Activated naive CD8-positive, alpha-beta T cell treated with anti-CD3 and anti-CD28 coated beads for 36 hours (primary cell): ENCODE measurements at places on chromosomes 3 and 15. TPM values are rescaled to one million over a fixed set of nuclear protein-coding genes. Genes with fewer than 3 reads are reported as not detected.
A peak's percentile ranks its signal among the peaks of the same experiment; 100 is the strongest.

DNA sequence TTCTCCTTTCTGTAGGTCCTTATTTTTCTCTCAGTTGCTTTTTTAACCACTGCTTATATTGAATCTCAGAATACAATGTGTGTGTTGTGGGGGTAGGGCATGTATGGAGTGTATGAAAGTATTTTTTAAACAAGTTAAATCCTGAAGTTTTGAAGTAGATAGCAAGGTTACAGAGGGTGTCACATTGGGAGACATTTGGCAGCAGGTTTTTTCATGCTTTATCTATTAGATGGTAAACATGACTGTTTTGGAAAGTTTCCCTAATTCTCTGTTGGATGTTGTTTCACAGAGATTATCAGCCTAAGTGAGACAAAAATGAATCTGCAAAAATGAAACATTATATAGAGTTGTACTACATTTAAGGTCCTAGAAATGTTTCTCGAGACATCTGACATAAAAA lies 190.6 kb upstream of the ARPP21 start:
- DNase-seq = no peak

Gene FBXO40
- not detected for total RNA-seq

DNA sequence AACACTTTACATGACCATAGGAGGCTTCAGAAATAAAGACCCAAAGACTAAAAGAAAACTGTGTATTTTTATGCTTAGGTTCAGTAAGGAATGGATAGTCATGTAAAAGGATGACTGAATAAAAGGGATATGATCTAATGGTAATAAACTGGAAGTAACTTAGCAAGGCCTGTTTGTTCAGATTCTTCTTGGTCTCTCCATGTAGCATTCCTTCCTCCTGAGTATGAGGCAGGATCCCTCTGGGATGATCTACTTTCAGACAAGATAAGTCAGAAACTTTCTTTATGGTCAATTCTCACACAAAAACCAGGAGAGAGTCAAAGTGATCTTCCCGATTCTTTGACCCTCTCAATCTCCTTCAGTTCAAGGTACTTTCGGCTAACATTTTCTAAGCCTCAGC lies 340.8 kb upstream of the DCBLD2 start:
- DNase-seq = no peak

DNA sequence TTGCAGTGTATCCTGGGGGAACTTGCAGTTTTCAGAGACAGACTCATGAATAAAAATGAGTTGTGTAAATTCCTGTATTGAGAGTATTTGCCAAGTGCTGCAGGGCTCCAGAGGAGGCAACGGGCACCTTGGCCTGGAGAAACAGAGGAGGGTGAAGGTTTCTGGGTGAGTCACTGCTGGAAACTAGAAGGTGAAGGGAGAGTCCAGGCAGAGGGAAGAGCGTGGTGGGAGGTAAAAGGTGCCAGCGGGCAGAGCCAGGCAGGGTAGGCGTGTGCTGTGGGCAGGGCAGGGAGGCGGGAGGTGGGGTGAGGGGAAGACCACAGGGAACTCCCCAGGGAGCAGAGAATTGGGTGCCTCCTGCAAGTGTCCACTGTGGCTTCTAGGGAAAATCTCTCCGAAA lies 120.8 kb downstream of the SLCO3A1 start:
- no peak for DNase-seq

DNA sequence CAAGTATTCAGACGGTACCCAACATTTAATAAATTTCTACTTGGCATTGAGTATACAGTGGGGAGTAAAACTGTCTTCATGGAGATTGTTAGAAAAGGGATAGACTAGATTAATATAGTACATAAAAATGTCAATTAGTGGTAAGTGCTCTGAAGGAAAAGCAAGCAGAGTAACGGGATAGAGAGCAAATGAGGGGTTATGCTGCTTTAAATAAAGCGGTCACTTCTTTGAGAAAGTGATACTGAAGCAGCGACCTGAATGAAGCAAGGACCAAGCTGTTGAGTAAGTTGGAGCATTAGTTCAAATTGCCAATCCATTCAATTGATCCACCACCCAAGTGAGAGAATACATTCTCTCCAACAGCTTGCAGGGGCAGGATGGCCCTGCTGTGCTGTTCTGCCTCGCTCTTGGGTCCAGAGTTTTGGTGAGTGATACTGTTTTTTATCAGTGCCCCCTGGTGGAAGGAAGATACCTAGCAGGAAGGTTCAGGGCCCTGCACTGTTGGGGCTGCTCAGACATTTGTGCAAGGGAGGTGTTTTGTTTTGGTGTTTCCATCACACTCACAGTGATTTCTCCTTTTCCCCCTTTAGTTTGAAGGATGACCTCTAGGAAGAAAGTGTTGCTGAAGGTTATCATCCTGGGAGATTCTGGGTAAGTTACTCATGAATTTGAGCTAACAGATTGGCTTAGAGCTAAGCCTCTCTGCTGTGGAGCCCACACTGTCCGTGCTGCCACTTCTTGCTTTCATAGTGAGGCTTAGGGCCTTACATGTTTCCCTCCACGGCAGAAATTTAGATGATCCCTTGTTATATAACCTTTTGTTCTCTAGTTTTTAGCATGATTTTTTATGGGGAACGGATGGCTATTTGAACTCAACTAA lies 69.0 kb downstream of the RAB7A start:
- peak; percentile 56 for DNase-seq

Gene ILDR1
- total RNA-seq = not detected

DNA sequence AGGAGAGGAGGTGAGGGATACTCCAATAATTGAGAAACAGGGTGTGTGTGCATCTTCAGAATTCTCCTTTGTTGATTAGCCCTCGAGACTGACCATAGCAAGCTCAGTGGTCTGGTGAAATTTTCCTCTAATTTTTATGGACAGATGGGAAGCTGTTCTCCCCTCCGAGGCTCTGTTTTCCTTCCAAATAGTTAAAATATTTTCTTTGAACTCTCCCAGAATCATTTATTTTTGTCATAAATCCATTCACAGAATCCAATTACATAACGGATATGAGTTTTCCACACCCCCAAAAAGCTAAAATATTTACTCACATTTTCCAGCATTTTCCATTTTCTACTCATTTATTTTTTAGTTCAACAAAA lies 36.5 kb downstream of the QTRT2 start:
- no peak for DNase-seq

- no peak for DNase-seq
Measured at GRCh38 chr3:94433811-94434210, 370.9 kb downstream of the NSUN3 start.

- no peak for DNase-seq
Measured at GRCh38 chr3:175070946-175071345, 211.8 kb downstream of the NAALADL2 start.

Gene RPL14
- total RNA-seq = 3,153 TPM

- DNase-seq = no peak
Measured at GRCh38 chr3:68207327-68207726, 552.9 kb upstream of the SUCLG2 start.

Gene SERPINI1
- total RNA-seq = 1.2 TPM

- no peak for DNase-seq
Measured at GRCh38 chr3:177569875-177570657, 372.8 kb upstream of the TBL1XR1 start.

- DNase-seq = no peak
Measured at GRCh38 chr3:107704477-107704876, 181.7 kb downstream of the BBX start.

DNA sequence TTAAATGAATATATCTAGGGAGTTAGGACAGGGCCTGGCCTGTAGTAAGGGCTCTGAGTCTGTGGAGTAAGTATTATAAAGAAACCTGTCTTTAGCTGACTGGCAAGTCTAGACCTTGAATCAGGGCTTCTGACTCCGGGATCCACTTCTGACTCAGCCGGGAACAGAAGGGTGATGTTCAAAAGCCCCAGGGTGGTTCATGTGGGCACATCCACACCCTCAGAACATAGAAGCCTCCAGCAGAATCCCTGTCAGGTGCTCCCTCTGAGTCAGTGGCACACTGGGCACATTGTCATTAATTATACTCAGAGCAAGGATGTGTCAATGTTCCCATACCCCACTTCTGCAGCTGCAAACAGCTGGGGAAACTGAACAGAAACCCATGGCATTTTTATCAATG lies 26.7 kb upstream of the SNRK start:
- DNase-seq = no peak

GRCh38 chr3:132661101-132661500 lies 972 bp downstream of the UBA5 start:
- DNase-seq = no peak
